Kidney tubule cell (primary cell): ENCODE measurements at places on chromosomes 11 and 22.

GRCh38 chr11:63763496-63764339 lies 4.9 kb downstream of the ZFTA start:
- DNase-seq, result peak; percentile 36

DNA sequence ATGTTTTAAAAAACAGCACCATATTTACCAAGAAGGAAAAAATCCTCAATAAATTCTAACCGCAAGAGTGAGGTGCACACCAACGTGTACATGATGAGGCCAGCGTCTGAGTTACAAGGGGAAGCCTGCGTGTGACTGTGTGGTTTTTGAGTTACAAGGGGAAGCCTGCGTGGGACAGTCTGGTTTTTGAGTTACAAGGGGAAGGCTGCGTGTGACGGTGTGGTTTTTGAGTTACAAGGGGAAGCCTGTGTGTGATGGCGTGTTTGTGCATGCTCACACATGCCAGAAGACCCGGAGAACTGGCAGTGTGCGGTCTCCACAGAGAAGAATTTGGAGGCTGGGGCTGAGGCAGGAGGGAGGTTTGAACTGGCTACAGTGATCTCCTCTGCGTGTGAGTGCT lies 1376.4 kb downstream of the TBC1D22A start:
- DNase-seq, result no peak

- peak; percentile 35 for DNase-seq
Observed at GRCh38 chr22:27801616-27802345, at the start of gene MN1. TSS of gene MN1 (minus strand) at chr22:27801756. CDS start at chr22:27800543, 1,213 bp downstream.

DNA sequence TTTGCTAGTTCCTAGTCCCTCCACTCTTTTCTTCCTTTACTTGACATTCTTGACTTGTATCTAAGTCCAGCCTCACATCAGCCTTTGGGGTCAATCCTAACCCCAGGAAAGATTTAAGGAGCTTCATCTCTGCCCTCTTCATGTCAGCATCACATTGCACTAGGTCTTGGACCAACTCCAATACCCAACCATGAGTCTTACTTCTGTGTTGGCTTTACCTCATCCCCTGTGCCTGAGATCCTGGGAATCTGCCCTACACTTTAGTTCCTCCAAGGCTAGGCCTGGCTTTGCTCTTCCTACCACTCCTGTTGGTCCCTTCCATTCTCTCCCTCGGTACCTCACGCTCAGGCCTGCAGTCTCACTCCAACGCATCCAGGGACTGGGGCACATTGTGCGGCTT lies 117.0 kb downstream of the SLC1A2 start:
- no peak for DNase-seq

DNA sequence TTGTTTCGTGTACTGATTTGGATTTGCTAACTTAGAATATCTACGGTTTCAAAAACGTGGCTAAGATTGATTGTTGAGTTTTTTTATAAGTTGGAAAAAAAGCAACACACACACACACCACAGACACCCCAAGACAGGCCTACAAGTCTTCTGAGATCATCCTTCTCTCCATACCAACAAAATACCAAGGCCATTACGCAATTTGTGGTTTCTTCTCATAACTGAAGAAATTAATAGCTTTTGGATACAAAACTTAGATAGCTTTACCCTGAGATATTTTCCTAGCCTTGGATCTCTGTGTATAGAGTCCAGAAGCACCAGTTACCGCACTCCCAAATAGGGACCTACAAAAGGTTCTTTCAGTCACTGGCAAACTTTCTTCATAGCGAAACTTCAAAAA lies 113.6 kb downstream of the SIK3 start:
- DNase-seq, result peak; percentile 50

DNA sequence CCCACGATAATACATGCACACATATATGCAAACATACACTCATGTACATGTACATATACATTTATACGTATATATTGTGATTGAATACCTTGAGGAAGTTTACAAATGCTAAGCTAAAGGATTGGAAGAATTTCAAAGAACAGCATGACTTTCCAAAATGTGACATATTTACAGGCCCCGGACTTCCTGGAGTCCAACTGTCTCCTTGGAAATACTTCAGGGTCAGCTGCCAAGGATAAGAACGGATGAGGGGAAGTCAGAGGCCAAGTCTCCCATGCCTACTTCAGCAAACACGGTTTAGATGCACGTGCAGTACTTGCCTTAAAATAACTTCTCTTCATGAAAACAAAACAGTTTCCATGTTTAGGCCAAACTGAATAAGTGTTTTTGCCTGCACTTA lies 213.6 kb downstream of the DYNC2H1 start:
- DNase-seq, result no peak

GRCh38 chr22:28822930-28823551 lies 22.7 kb upstream of the XBP1 start:
- DNase-seq, result peak; percentile 49

GRCh38 chr11:9838961-9839360 lies 175.1 kb downstream of the SWAP70 start:
- DNase-seq, result peak; percentile 59

DNA sequence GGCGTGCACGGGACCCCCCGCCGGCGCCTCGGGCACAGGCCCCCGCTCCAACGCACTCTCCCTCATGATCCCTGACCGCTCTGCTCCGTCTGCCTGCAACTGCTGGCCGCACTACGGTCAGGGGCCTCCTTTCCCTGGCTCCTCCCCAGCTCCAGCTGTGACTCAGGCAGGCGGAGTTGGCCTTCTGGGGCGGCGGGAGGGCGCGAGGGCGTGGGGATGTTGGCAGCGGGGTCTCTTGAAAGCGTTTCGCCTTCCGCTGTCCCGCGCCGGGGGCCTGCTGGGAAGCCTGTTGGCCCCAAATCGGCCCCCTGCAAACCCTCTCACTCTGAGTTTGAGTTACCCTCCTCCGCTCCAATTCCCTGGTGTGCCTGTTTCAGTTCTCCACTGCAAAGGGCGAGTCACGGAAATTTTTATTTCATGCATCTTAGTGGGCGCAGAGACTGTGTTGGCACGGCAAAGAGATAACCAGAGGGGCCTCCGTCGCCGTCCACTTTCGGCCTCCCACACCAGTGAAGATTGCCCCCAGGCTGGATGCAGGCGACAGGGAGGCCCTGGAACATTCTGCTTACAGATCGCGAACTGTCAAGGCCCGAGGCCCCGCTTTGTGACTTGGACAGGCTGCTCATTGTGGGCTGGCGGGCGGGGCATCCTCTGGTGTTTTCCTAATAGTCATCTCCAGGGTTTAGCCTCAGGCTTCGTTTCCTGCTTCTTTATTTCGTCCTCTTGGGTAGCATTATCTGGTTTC lies at the start of gene CAVIN3:
CAVIN3 (minus strand) TSS at position 91 of the 745 bp plus-strand sequence; CDS start at position 66, 25 bp downstream.
- peak; percentile 74 for DNase-seq

DNA sequence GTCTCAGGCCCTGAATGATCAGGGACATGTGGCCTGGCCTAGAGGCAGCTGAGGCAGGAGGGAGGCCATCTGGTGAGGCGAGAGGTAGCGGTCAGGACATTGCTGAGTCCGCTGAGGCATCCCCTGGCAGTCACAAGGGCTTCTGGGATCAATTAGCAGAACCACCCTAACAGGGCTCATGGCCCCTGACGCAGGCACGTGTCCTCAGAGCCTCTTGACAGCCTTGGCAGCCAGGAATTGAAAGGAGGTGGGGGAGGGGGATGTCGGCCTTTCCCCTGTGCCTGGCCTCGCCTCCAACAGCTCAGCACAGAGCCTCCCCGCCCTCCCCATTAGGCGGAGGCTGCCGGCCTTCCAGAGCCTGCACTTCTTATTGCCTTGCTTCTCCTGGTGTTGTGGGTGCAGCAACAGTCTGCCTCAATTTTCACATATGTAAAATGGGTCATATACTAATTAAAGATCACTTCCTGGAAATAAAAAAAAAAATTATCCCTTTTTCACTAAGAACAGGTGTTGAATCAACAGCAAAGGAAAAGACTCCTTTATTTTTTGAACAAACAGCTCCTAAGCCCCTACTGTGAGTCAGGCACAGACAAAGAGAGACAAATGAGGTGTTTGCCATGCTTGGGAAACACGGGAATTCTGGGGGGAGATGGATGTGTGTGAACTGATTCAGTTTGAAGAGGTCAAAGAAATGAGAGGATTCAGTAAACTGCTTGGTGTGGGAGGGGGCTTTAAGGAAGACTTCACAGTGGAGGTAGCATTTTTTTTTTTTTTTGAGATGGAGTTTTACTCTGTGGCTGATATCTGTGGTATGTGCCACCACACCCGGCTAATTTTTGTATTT lies 55.3 kb downstream of the NFAM1 start:
- peak; percentile 33 for DNase-seq

DNA sequence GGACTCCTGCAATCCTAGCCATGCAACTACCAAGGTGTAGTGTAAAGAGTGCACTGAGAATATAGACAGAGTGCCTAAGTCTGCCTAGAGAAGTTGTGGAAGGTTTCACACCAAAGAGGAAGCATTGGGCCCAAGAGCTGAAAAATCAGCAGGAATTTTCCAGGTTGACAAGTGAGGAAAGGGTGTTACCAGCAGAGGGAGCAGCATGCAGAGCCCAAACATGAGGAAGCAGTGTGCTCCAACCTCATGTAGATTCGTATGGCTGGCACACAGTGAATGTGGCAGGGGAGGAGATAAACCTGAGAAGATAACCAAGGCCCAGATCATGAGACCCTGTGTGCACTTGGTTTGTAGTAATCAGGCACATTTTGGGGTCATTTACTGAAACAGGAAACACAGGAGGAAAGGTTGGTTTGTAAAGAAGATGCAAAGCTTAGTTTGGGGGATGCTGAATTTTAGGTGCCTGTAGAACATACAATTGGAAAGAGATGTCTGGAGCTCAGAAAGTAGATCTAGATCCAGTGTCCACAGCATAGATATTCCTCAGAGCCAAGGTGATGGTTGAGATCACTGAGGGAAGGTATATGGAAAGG lies 1.7 kb downstream of the HPX start:
- DNase-seq, result peak; percentile 61

- DNase-seq, result no peak
Observed at GRCh38 chr11:79241205-79241851, 199.5 kb downstream of the TENM4 start.

GRCh38 chr11:2794046-2794967 lies 91.3 kb downstream of the CDKN1C start:
- no peak for DNase-seq

DNA sequence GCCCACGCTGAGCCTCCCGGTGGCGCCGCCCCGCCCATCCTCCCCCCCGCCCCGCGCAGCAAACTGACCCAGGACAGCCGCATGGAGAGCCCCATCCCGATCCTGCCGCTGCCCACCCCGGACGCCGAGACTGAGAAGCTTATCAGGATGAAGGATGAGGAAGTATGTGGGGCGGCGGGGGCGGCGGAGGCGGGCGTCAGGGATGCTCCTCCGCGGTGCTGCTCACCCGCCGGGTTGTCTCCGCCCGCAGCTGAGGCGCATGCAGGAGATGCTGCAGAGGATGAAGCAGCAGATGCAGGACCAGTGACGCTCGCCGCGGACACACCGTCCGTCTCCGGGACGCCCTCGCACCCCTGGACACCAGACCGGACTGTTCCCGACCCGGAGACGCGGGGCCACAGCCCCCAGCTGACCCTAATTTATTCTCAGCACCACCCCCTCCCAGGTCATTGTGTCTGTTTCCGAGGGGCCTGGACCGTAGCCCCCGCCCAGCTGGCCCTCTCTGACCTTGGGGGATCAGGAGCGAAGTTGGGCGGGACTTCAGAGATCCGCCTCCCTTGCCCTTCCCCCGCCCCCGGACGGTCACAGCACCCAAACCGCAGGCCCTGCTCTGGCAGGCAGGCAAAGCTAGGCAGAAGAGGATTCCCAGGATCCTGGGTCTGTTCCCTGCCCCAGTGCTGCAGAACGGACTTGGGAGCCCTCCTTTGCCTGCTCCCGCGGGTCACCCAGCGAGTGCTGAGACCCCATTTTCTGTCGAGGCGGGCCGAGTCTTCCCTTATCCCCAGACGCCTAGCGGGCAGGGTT lies 959 bp upstream of the GP1BB start:
- no peak for DNase-seq

GRCh38 chr11:46299451-46299961 lies 22.0 kb downstream of the CREB3L1 start:
- no peak for DNase-seq

DNA sequence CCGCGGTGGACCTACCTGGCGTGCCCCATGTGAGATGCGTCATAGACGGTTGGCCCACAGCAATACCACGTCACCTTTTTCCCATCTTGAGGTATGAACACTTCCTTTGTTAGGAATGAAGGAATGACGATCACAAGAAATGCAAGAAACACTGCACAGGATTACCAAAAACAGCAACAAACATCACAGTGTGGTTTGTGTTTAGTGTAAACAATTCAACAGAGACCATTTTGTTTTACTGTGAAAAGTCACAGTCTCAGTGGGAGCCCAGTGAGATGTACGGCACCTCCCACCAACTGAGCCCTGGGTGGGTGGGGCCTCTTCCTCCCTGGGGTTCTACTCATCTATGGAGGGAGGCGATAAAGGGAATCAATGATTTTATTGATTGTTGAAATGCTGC lies 16.3 kb downstream of the CARS1 start:
- DNase-seq, result no peak

DNA sequence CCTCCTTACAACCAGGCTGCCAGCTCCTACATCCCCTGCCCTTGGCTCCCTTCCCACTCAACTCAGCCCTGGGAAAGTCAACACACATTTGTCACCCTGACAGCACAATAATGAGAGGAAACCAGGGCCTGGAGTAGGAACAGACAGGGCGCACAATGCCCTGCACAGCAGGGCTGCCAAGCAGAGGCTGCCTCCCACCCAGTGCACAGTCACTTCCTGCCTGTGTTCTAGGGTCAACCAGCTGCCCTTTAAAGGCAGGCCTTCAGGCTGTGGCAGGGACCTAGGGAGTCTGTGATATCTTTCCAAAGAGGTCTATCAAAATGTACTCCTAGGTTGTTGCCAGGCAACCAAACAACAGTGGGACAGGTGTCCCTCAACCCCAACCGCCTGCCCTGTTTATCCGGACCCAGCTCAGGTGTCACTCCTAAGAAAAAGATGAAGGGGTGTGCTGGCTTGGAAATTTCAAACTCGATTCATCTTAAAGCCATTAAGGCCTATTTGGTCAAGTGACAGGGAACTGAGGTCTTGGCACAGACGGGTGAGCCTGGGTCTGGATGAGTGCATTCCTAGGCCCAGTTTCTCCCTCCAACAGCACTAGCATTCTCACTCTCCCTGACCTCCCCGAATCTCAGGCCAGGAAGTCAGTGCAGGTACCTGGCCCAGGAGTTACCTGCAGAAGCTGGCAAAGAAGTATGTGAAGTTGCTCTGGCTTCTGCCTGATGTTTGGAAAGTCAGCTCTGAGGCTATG lies 110.3 kb upstream of the PITPNB start:
- peak; percentile 71 for DNase-seq

DNA sequence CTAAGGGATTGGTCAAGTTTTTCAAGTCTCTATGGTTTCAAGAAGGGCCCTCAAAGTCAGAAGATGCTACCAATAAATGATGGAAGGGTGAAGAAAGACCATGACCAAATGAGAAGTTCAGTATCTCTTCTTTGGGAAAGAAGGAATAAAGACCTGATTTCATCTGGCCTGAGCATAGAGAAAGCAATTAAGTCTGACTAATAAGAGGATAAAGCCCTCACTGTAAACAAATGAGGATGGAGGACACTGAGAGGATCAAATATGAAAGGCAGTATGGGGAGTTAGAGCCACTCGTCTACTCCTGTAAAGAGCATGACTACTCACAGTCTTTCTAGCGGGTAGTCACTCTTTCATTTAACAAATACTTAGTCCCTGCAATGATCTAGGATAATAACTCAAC lies 44.6 kb downstream of the FAM168A start:
- DNase-seq, result no peak
